ENCODE measurements at places on chromosomes 5 and 9. TPM values are rescaled to one million over a fixed set of nuclear protein-coding genes. Genes with fewer than 3 reads are reported as not detected.

- no peak for DNase-seq
Measured at GRCh38 chr9:94807556-94807955, 81.1 kb downstream of the AOPEP start.

DNA sequence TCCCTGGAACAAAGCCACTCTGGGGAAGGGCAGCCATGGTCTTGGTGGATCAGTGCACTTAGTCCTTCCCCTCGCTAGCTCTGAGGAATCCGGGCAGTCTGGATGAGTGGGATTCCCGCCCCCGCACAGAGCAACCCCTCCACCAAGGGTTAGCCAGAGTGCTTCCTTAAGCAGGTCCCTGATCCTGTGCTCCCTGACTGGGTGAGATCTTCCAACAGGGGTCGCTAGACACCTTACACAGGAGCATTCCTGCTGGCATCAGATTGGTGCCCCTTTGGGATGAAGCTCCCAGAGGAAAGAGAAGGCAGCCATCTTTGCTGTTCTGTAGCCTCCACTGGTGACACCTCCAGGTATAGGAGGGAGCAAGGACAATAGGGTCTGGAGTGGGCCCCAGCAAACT, 228.8 kb downstream of the AP3B1 start:
- DNase-seq = no peak

GRCh38 chr9:133682818-133683585, 46.8 kb downstream of the DBH start:
- DNase-seq = no peak

DNA sequence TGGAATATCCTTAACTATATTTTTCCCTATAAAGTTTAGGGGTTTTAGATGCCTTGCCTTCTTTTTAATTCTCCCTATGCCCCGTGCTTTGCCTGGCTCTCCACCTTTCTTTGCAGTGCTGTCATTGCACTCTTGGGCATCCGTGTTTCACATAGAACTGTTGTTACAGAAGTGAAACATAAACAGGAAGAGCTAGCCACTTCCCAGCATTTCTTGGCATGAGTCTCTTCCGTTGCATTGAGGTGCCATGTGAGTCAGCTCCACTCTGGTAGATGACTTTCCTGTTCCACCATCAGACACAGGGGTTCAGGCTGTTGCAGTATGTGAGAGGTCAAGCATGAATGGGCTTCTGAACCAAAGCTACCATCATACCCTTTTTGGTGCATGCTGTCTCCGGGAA, 73.4 kb downstream of the ANGPTL2 start:
- peak; percentile 7 for DNase-seq

DNA sequence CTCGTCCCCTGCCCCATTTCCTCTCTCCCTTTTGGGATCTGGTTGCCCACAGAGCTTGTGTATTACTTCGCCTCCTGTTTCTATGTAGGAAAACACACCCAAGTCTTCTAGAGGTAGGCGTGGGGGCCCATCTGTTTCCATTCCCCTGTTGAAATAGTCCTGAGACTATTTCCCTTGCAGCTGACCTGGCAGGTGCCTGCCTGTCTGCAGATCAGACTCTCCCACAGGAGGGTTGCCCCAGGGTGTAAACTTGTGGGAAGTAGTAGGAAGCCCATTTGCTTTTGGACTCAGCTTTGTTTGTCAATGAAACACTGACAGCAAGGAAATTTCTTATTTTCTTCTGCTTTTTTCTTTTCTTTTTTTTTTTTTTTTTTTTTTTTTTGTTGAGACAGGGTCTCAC, 16.3 kb upstream of the GARNL3 start:
- DNase-seq = no peak

DNA sequence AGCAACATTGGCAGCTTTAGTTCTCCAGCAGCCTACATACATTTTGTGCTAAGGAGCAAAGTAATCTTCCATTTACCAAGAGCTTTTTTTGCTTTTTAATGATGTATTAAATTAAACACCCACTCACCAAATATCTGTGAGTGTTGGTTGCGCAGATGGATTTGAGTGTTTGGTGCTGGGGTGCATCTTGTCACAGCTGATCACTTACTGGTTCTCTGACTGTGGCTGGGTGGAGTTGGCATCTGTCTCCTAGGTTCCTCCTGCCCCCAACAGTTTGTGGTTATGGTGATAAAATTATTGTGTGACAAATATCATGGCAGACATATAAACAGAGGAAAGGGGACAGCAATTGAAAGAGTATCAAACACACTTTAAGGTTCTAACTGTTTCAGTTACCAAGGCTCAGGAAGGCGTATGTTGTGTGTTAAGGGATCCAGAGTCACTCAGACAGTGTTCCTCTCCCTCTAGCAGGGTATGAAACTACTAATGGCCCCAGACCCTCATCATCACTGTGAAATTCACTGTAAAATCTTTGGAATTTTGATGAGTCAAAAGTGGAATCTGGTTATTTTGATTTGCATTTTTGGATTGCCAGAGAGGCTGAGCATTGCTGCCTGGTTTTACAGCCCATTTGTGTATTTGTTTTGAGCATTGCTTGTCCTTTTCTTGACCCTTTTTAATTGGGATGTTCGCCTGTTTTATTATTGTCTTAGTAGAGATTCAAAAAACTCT, 81.7 kb downstream of the PDE8B start:
- no peak for DNase-seq

DNA sequence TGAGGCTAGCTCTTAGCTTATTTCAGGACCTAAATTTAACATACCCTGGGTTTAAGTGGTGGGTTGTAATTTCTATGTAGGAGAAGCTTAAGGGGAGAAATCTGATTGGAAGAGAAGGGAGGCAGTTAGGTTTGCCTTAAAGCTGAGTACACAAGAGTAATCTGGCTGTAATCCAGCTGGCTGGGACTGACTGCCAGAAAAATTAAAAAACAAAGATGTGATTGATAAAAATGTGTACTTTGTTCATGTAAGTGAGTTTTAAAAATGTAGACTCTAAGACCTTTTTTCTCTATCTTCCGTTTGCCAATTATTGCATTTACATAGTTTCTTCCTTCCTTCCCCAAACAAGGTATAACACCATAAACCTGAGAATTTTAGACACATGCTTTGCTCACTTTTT, 17.5 kb upstream of the MSMP start:
- DNase-seq = no peak

GRCh38 chr5:124089578-124089977, 577.6 kb downstream of the CSNK1G3 start:
- no peak for DNase-seq

GRCh38 chr9:137240318-137240840, 708 bp upstream of the TUBB4B start:
- DNase-seq = peak; percentile 51

The GABRA1 gene
- total RNA-seq = not detected

The TOPORS gene
- total RNA-seq = 41.8 TPM

The LRRC19 gene
- total RNA-seq = not detected

The CMBL gene
- total RNA-seq = 0.36 TPM

Measured in CD4-positive, alpha-beta T cell (primary cell).